AML-193 (cell line): ENCODE measurements at places on chromosomes 6 and 20.

- DNase-seq = no peak
Measured at GRCh38 chr6:40671694-40672050, 84.5 kb upstream of the LRFN2 start.

- no peak for DNase-seq
Measured at GRCh38 chr6:26251354-26252076, 113.5 kb upstream of the BTN3A2 start.

DNA sequence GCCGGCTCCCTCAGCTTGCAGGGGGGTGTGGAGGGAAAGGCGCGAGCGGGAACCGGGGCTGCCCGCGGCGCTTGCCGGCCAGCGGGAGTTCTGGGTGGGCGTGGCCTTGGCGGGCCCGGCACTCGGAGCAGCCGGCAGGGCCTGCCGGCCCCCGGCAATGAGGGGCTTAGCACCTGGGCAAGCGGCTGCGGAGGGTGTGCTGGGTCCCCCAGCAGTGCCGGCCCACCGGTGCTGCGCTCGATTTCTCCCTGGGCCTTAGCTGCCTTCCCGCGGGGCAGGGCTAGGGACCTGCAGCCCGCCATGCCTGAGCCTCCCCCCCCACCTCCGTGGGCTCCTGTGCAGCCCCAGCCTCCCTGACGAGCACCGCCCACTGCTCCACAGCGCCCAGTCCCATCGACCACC lies 514.5 kb upstream of the GJE1 start:
- no peak for DNase-seq

DNA sequence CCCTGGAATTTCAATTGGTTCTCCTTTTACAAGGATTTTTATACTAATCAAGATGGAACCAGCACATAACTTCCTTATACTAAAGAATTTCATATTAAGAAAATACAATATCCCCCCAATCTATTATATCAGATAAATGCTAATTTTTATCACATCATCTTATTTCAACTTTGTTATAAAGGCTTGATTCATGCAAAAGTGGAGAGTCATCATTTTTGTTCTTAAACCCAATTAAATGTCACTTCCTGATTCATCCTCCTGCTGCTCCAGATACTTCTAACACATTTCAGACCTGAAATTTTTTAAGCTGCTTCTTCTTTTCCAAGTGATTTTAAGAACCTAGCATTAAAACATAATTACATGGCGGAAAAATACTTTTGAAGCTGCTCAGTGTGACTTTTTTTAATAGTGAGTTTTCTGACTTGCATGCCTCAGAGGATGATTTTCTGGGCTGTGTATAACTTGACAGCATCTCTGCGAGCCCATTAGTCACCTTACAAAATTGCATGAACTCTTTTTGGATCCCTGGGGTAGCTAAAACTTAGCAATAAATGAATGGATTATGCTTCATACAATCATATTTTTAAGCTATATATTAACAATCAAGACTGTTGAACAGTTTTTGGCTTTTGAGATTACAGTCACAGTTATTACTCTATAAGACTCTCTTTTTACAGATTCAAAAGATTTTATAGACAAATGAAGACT lies 134.1 kb downstream of the ELOVL4 start:
- DNase-seq = no peak

DNA sequence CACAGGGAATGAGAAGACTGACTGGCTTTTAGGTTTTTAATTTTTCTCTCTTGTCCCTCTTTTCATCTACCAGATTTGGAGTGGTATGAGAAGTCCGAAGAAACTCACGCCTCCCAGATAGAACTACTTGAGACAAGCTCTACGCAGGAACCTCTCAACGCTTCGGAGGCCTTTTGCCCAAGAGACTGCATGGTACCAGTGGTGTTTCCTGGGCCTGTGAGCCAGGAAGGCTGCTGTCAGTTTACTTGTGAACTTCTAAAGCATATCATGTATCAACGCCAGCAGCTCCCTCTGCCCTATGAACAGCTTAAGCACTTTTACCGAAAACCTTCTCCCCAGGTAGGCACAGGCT lies 644 bp downstream of the MAD2L1BP start:
- no peak for DNase-seq

GRCh38 chr6:145340256-145340655 lies 395.1 kb downstream of the EPM2A start:
- DNase-seq = no peak

DNA sequence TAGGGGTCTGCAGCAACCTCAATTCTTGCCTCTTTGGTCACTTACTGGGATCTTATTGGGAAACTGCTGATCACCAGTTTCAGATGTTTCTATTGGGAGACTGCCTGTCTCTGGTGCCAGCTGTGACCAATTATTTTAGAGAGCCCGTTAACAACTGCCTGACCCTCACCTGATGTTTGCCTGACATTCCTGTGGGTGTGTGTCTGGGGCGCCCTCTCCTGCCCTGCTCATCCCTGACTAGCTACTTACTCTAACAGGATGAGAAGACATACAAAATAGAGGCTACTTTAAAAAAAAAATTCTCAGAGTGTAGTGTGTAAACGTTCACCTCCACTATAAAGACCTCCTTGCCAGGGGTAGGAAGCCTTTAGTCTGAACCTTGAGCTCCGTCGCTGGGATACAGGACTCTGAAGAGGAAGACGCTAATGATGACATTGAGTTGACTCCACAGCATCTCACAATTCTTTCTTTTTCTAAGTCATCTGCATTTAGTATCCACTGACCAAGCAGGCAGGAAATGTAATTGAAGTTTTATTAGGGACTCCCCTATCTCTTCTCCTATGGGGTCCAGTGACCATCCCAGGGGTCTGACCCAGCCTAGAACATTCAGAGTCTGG lies 54.6 kb upstream of the DDR1 start:
- no peak for DNase-seq

GRCh38 chr6:80789912-80790570 lies 683.6 kb downstream of the BCKDHB start:
- no peak for DNase-seq

GRCh38 chr6:149138089-149138488 lies 179.4 kb upstream of the TAB2 start:
- DNase-seq = no peak

DNA sequence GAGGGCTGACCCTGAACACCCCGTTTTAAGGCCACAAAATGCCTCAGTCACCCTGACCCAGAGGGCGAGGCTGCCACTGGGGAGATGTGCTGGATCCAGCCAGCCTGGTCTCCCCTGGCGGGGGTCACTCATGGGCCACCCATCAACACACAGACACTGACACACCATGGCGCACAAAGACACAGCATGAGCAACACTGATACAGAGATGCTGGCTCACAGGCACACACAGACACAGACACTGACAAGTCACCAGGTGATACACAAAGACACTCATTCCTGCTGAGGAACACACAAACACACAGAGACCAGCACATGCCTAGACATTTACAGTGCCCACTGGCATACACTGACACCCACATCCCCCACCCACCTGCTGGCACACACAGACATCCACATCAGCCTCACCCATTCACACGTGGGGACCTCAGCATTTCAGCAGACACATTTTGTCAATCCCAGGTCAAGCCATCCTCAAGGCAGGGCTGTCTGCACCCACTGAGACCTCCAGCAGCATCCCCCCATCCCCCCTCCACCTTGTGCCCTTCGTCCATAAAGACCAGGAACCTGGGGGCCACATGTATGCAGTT lies 63.4 kb downstream of the MDGA1 start:
- DNase-seq = no peak

- no peak for DNase-seq
Measured at GRCh38 chr6:129115471-129115870, 232.5 kb downstream of the LAMA2 start.

- no peak for DNase-seq
Measured at GRCh38 chr20:15333170-15333569, 995.8 kb upstream of the FLRT3 start.

- no peak for DNase-seq
Measured at GRCh38 chr6:11044712-11045167, 635 bp upstream of the ELOVL2 start.

DNA sequence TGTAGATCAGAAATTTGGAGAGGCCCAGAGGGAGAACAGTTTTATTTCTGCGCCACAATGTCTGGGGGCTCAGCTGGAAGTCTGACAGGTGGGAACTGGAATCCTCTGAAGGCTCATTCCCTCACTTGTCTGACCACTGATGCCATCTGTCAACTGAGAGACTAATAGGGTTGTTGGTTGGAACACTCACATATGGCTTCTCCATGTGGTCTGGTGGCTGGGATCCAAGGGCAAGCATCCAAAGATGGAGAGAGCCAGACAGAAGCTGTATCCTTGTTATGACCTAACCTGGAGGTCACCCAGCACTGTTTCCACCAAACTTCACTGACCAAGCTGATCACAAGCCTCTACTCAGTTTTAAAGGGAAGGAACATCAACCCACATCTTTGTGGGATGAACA lies 117.9 kb upstream of the AKAP12 start:
- no peak for DNase-seq

GRCh38 chr20:19347943-19348456 lies 135.6 kb downstream of the SLC24A3 start:
- no peak for DNase-seq

DNA sequence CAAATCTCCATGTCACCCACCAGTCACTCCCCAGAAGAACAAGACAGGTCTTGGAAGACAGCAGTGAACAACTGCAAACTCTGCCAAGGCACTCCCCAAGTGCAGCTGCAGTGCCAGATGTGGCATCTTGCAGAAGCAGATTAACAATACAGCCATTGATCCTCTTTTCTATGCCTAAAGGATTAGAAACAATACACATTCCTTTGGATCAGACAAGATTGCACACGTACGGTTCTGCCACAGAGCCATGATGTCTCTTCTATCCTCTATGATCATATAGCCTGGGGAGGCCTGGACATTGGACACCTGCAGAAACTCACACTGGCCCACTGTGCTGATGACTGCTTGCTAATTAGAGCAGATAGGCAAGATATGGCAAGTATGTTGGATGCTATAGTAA lies 155.9 kb downstream of the MYLK4 start:
- no peak for DNase-seq

DNA sequence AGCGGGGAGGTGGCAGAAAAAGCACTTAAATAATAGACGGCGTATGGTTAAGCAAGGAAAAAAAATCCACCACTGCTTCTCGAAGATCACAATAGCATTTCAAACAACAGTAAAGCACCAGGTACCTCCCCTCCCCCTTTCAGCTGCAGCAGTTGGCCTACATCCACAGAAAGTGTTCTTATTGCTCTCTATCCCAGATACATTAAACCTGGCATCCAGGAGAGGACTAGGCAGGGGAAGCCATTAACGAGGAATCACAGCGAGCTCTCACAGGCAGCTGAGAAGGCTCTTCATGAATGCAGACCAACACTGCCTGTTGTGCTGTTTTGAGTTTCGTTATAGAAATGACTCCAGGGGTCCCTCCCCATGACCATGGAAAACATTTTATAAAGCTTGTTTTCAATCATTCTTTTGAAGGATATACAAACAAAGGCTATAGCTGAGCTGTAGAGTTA lies 11.8 kb downstream of the FYN start:
- no peak for DNase-seq

- no peak for DNase-seq
Measured at GRCh38 chr6:36126121-36126520, 4.2 kb upstream of the MAPK13 start.

DNA sequence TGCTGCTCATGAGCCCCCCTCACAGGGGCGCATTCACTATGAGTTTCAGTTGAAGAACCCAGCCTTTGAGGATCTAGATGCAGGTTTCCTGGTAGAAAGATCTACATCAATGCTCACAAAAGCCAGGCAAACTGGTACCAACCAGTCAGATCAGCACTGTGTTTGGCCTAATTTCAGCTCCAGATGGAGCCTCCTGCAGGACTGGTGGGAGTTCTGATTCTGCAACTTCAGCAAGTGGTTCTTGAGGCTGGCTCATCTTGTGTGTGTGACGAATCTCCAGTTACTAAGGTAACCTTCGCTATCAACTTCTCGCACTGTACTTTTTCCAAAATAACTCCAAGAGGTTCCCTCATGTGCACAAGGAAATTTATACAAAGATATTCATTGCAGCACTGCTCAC lies 118.8 kb downstream of the ZMYND8 start:
- no peak for DNase-seq

- no peak for DNase-seq
Measured at GRCh38 chr6:87279196-87279595, 43.2 kb upstream of the SMIM8 start.

DNA sequence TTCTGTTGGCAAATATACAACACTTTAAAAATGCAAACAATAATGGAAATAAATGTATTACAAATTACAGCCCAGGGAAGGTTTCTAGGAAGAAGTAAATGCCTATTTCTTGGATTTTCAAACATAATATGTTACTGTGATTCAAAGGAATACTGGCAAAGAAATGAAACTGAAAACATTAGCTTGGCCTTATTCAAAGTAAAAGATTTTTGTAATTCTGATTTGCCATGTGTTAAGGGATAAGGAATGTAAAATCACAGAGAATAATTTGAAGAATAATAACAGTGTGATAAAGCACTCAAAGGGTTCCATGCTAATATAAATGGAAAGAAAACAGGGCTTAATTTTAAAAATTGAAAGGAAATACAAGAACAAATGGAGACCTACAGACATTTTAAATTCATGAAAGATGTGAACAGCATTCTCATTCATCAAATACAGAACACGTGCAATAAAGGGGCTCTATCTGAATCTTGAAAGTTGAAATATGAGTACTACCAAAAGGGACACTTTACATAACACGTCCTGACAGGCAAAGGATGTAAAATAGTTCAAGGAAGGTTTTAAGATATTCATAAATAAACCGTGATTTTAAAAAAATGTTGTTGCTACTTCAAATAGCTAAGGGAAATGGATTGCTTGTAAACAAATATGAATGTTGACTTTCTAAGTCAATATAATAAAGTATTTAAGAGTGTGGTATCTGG lies 138.1 kb downstream of the RFPL4B start:
- DNase-seq = no peak

DNA sequence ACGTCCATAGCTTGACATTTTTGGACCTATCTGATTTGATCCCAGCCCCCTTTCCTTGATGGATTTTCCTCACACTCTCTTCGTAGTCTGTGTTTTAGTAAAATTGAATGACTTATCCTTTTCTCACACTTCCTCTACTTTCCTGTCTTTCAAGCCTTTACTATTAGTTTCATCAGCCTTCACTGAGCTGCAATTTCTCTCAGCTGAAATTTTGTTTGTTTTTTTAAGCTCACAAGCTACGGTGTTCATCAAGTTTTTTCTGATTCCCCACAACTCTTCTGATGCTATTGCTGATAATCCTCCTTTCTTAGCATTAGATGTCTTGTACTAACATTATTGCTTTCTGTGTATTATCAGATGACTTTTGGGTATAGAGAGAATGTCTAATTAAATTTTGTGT lies 263.7 kb downstream of the TBX18 start:
- DNase-seq = no peak

DNA sequence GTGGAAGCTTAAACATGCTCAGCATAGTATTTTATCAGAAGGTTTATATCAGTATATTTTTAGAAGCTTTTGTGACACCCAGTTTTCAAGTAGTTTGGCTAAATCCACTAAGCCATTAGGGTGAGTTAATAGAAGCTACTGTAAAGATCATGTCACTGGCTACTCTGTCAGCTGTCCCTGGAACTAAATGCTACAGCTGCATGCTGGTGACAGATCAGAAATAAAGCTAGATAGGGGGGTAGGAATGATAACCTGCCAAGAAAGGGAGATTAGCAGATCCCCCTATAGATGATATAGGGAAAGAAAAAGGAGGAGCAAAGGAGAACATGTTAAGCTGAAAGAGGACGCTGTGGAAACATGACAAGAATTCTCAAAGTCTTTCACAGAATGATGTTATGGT lies 363.2 kb downstream of the QKI start:
- no peak for DNase-seq
